ENCODE measurements at places on chromosomes 4 and X. TPM values are rescaled to one million over a fixed set of nuclear protein-coding genes. Genes with fewer than 3 reads are reported as not detected.

DNA sequence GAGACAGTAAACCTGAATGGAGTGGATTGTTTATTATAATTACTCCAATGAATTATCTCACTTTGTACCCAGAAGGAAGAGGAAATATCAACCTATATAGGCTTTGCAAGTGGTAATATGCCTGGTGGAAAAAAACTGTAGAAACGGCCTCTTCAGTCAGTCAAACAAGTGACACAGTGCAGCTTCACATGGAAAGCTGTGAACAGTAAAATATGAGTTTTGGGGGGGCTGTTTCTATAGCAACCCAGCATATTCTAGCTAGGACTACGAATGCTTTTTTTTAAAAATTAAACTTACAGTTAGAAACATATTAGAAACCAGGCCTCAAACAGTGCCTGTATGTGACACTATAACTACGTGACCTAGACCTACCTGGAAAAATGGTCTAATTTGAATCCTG lies 150.1 kb downstream of the PPP1R2C start:
- no peaks in the 10 kb centered on the region for H3K36me3 ChIP-seq
- DNase-seq: no peak
- no peak overlapping the region for H3K4me3 ChIP-seq
- no peak overlapping the region for H3K27ac ChIP-seq

The TCEAL9 gene
- 80.7 TPM for total RNA-seq

The NOX1 gene
- not detected for total RNA-seq

GRCh38 chrX:78659955-78660354 lies 827 bp upstream of the RTL3 start:
- no peaks in the 10 kb centered on the region for H3K27me3 ChIP-seq
- H3K4me1 ChIP-seq: peaks cover 44% of the 10 kb centered on the region
- no peak overlapping the region for H3K4me3 ChIP-seq

GRCh38 chr4:187304133-187304532 lies 580.5 kb upstream of the FAT1 start:
- peaks cover 51% of the 10 kb centered on the region for H3K4me1 ChIP-seq
- 0 out of 2 replicates have a peak, but pooled peaks cover 2% of the 10 kb centered on the region for H3K27me3 ChIP-seq
- no peak overlapping the region for H3K4me3 ChIP-seq
- no peak overlapping the region for H3K27ac ChIP-seq
- no peak for DNase-seq
- peaks cover 5% of the 10 kb centered on the region for H3K36me3 ChIP-seq

DNA sequence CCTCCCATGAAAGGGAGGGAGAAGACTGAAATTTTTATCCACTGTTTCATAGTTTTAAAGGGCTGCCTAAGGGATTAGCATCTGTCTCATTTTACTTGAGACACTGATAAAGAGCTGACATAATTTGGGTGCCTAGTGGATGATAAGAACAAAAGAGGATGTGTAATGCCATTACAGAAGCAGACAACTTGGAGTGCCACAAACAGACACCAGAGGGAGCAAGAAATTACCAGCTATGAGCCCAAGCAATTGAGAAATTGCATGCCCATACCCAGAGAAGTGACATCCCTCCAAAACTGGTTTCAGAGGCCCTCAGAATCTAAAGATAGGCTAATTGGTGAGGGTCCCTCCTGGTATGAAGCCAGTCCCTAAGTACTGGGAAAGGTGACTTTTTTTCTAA lies 38.5 kb upstream of the POU3F4 start:
- H3K27ac ChIP-seq: no peak overlapping the region
- H3K4me1 ChIP-seq: no peaks in the 10 kb centered on the region
- no peaks in the 10 kb centered on the region for H3K36me3 ChIP-seq
- no peak for DNase-seq

The CTBP1 gene
- 134 TPM for total RNA-seq

GRCh38 chrX:6460893-6461490 lies 73.9 kb downstream of the VCX3A start:
- H3K27me3 ChIP-seq: no peaks in the 10 kb centered on the region
- H3K27ac ChIP-seq: no peak overlapping the region
- H3K4me1 ChIP-seq: no peaks in the 10 kb centered on the region
- no peak for DNase-seq

The AREG gene
- 0.32 TPM for total RNA-seq

The TCP11X2 gene
- total RNA-seq: not detected

GRCh38 chr4:186854256-186854655 lies 130.6 kb upstream of the FAT1 start:
- H3K27ac ChIP-seq: no peak overlapping the region
- DNase-seq: no peak
- H3K4me1 ChIP-seq: peaks cover 6% of the 10 kb centered on the region
- H3K36me3 ChIP-seq: peaks cover 13% of the 10 kb centered on the region
- peaks cover 2% of the 10 kb centered on the region for H3K27me3 ChIP-seq
- H3K4me3 ChIP-seq: no peak overlapping the region

DNA sequence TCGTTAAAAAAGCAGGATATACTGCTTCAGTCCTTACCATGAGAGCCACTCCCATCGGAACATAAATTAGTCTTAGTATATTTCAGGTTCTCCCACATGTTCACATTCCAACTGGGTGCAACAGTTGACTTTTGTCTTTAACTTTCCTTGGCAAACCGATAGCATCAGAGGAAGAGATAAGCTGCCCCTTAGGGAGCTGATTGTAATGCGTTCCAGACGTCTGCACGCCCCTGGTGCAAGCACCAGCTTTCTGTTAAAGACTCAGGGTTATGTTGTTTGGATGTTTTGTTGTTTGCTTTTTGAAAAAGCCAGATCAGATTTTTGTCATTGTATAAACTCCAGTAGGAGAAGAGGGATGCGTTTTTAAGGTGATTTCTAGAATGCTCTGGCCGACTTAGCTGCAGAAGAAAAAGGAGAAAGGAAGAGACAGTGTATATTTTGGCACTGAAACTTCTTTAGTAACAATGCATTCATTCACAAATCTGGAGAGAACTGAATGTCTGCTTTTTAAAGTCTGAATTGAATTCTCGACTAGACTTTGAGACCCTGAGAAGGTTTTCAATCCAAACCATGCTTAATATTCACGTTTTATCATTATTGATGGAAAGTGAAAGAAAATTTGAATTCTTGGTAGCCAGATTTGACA lies 160.9 kb downstream of the CBR4 start:
- peaks cover 2% of the 10 kb centered on the region for H3K27me3 ChIP-seq
- no peak for DNase-seq
- H3K4me1 ChIP-seq: peaks cover 72% of the 10 kb centered on the region
- H3K36me3 ChIP-seq: peaks cover 25% of the 10 kb centered on the region
- H3K27ac ChIP-seq: peak overlapping the region; percentile 83
- H3K4me3 ChIP-seq: peak overlapping the region; percentile 74

DNA sequence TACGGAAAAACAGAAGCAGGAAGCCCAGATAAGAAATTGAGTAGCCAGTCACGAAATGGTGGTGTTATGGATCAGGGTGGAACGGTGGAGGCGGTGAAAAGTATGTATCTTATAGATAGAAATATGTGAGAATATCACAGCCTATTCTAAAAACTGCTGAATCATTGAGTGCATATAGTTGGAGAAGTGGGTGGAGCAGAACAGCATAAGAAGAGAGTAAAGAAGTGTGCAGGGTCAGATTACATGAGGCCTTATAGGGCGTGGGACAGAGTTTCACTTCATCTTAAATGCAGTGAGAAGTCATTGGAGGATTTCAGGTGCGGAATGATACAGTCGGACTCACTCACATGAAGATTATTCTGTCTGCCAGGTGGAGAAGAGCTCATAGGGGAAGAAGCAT lies 293.1 kb downstream of the TRIML1 start:
- no peak overlapping the region for H3K4me3 ChIP-seq
- no peaks in the 10 kb centered on the region for H3K36me3 ChIP-seq
- no peaks in the 10 kb centered on the region for H3K27me3 ChIP-seq
- no peaks in the 10 kb centered on the region for H3K4me1 ChIP-seq
- no peak for DNase-seq

The ADH7 gene
- not detected for total RNA-seq

The LDB2 gene
- 38.8 TPM for total RNA-seq

GRCh38 chrX:68929332-68930150 lies 100.7 kb downstream of the EFNB1 start:
- DNase-seq: peak; percentile 41
- no peak overlapping the region for H3K27ac ChIP-seq
- H3K4me3 ChIP-seq: no peak overlapping the region

GRCh38 chr4:75844151-75844662 lies 58.0 kb downstream of the PPEF2 start:
- H3K4me1 ChIP-seq: peaks cover 66% of the 10 kb centered on the region

GRCh38 chr4:41538017-41538733 lies at the start of gene LIMCH1:
Gene LIMCH1 (plus strand): TSS chr4:41538157. CDS start chr4:41605996, 67,839 bp downstream.
- DNase-seq: no peak
- H3K36me3 ChIP-seq: no peaks in the 10 kb centered on the region
- peak within 1 kb of the TSS; percentile 71 for H3K27ac ChIP-seq
- peaks cover 95% of the 10 kb centered on the region for H3K4me1 ChIP-seq

- H3K27me3 ChIP-seq: peaks cover 10% of the 10 kb centered on the region
- DNase-seq: no peak
- H3K4me1 ChIP-seq: no peaks in the 10 kb centered on the region
- H3K27ac ChIP-seq: no peak overlapping the region
- H3K4me3 ChIP-seq: no peak overlapping the region
Measured at GRCh38 chr4:170102426-170102825, 12.7 kb upstream of the AADAT start.

DNA sequence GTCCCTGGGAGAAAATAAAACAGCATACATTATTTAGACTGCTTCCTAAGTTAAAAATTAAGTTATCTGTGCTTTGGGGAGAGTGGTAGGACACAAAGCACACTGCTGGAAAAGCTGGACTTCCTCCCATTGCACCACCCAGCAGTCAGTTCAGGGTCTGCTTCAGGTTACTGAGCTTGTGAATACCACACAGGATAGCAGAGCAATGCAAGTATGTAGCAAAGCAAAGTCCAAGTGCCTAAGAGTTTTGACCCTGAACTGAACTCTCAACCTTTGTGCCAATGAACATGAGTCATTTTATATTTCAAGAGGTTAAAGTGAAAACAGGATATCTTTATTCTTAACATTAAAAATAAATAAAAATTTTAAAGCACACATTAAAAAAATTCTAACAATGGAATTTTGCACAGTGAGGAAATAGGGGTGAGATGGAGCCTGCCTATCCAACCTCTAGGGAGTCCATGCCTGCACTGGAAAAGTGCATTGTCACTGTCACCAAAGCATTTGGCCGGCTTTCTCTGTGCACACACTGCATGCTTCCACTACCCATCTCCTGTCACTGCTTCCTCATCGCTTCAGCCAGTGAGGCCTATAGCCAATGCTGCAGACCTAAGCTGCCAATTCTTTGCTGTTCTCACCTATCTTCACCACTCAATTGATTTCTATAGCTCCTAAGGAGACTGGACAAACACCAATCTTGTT lies 50.9 kb downstream of the ABCG2 start:
- no peaks in the 10 kb centered on the region for H3K36me3 ChIP-seq
- no peaks in the 10 kb centered on the region for H3K27me3 ChIP-seq
- no peak overlapping the region for H3K27ac ChIP-seq
- H3K4me3 ChIP-seq: no peak overlapping the region

GRCh38 chrX:72094894-72095293 lies 36.8 kb downstream of the RTL5 start:
- H3K36me3 ChIP-seq: no peaks in the 10 kb centered on the region
- no peaks in the 10 kb centered on the region for H3K4me1 ChIP-seq
- peak overlapping the region; percentile 18 for H3K27ac ChIP-seq

- H3K4me1 ChIP-seq: no peaks in the 10 kb centered on the region
- no peak overlapping the region for H3K4me3 ChIP-seq
- H3K27me3 ChIP-seq: no peaks in the 10 kb centered on the region
- H3K27ac ChIP-seq: no peak overlapping the region
- DNase-seq: no peak
Measured at GRCh38 chr4:21097026-21097425, 396.8 kb downstream of the PACRGL start.

The SLC9B1 gene
- not detected for total RNA-seq

The MAGEC1 gene
- not detected for total RNA-seq

- peaks cover 72% of the 10 kb centered on the region for H3K4me1 ChIP-seq
- no peaks in the 10 kb centered on the region for H3K27me3 ChIP-seq
Measured at GRCh38 chr4:73679836-73680235, 59.6 kb upstream of the RASSF6 start.

DNA sequence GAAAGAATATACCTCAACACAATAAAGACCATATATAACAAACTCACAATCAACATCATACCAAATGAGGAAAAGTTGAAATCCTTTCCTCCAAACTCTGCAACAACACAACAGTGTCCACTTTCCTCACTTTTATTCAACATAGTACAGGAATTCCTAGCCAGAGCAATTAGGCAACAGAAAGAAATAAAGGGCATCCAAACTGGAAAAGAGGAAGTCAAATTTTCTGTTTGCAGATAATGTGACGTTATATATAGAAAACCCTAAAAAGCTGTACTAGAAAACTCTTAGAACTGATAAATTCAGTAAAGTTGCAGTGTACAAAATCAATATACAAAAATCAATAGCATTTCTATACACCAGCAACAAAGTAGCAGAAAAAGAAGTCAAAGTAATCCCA lies 107.6 kb downstream of the SOWAHB start:
- no peak for DNase-seq
- H3K4me3 ChIP-seq: no peak overlapping the region
- H3K4me1 ChIP-seq: no peaks in the 10 kb centered on the region
- 0 out of 2 replicates have a peak overlapping the region, but pooled peaks have one; percentile 4 for H3K27ac ChIP-seq
- H3K27me3 ChIP-seq: peaks cover 14% of the 10 kb centered on the region

DNA sequence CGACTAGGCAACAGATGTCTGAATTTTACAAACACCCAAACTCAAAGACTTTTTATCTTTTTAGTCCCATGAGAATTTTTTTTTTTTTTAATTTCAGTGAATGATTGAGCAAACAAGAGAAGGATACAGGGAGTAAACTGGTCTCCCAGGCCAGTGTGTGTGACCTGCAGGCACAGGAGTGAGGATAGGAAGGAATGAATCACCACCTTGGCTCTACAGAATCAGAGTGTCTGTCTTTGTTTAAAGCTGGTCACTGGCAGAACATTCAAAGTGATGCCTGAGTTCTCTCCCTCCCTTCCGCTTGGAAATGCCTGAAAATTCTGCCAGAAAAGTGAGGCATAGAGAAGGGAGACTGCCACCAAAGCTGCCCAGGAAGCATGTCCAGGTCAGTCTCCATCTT lies 69.5 kb downstream of the PARM1 start:
- H3K27ac ChIP-seq: no peak overlapping the region
- H3K27me3 ChIP-seq: no peaks in the 10 kb centered on the region
- no peaks in the 10 kb centered on the region for H3K36me3 ChIP-seq
- H3K4me3 ChIP-seq: no peak overlapping the region
